ENCODE measurements at places on chromosomes 2 and 18. TPM values are rescaled to one million over a fixed set of nuclear protein-coding genes. Genes with fewer than 3 reads are reported as not detected.

Gene IL36A
- not detected for total RNA-seq

Gene PRKRA
- total RNA-seq, result 27.7 TPM

GRCh38 chr2:127559454-127559853 is 24.0 kb downstream of the MYO7B start:
- DNase-seq, result no peak

GRCh38 chr2:156483741-156484173 is 47.6 kb downstream of the GPD2 start:
- DNase-seq, result no peak

GRCh38 chr2:195342061-195342460 is 315.0 kb upstream of the SLC39A10 start:
- DNase-seq, result no peak

- DNase-seq, result no peak
Observed at GRCh38 chr18:80033181-80034067, 810 bp upstream of the RBFA start.

- DNase-seq, result no peak
Observed at GRCh38 chr2:45258311-45258710, 249.1 kb upstream of the SIX2 start.

DNA sequence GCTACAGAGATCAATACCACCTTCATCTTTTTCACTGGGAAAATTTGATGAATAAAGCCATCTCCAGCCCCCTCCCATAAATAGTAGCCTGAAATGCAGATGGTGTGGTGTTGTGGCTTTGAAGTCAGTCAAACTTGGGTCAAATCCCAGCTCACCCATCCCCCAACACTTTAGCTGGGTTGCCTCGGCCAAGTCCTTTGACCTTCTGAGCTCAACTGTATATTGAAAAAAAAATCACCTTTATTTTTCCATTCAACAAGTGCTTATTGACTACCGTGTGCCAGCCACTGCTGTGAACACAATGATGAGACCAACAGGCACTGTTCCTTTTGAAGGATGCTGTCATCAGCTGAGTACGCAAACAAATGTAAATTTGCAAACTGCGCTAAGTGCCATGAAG is 35.1 kb upstream of the NTSR2 start:
- DNase-seq, result no peak

GRCh38 chr18:5238371-5238976 is 41.4 kb upstream of the AKAIN1 start:
- peak; percentile 9 for DNase-seq
